ENCODE measurements at places on chromosomes 7 and 10.

- no peak for DNase-seq
Measured at GRCh38 chr10:61376908-61377368, 76.2 kb downstream of the TMEM26 start.

DNA sequence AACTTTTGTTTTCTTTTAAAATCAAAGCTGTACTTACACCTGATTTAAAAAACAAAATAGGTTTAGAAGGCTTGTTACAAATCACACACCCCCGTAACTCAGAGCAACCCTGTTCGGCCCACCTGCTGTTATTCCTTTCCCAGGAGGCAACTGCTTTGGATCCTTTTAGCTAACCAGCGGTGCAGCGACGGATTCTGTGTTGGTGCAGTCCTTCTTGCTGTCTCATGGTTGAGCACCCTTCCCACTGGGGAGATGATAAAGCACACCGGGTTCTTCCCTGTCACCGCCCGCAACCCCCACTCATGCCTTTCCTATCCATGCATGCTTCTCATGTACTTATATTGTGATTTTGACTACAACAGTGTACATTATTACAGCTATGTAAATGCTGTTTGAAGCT, 24.8 kb upstream of the MKI67 start:
- no peak for DNase-seq

GRCh38 chr10:72067463-72068125, 20.8 kb downstream of the SPOCK2 start:
- DNase-seq = no peak

GRCh38 chr10:132145521-132146185, 41.1 kb upstream of the DPYSL4 start:
- no peak for DNase-seq

GRCh38 chr7:6375348-6376101, 72.2 kb downstream of the DAGLB start:
- DNase-seq = no peak

Measured in stimulated activated CD8-positive, alpha-beta memory T cell treated with anti-CD3 and anti-CD28 coated beads, Interleukin-2, amount 100 ng/mL, for 48 hours (primary cell).